GM13976 (cell line): ENCODE measurements at places on chromosomes 7 and 10.
A peak's percentile ranks its signal among the peaks of the same experiment; 100 is the strongest.

DNA sequence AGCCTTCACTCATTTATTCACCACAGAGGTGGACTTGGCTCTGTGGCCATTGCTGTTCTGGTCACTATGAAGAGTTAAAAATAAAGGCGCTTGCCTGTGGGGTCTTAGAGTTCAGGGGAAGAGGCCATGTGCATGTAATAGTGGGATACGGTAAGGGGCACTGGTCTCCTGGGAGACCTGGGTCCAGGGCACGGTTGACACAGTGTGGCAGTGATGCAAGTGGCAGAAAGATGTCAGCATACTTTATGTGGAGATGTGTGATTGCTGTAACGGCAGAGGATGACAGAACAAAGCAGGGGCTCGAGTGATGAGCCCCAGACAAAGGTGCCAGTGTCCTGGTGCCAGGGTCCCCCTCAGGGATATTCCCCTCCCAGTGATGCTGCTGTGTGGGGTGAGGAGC is 8.6 kb downstream of the ZSCAN25 start:
- DNase-seq: no peak

DNA sequence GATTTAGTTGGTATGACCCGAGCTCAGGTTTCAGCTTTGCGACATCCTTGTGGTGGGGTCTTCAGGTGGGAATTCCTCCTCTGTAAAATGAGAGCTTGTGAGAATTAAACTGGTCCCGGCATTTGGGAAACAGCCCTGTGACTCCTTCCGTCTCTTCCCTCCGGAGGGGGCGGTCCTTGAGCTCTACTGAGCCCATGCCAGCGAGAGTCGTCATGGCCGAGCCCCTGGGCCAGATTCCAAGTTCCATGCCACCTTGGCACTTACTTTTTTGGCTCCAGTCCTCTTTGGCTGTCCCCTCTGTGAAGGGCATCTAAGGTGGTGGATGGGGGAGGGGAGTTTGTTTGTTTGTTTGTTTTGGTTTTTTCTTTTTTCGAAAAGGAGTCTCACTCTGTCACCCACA is 47.6 kb downstream of the GTF2IRD1 start:
- DNase-seq: no peak

DNA sequence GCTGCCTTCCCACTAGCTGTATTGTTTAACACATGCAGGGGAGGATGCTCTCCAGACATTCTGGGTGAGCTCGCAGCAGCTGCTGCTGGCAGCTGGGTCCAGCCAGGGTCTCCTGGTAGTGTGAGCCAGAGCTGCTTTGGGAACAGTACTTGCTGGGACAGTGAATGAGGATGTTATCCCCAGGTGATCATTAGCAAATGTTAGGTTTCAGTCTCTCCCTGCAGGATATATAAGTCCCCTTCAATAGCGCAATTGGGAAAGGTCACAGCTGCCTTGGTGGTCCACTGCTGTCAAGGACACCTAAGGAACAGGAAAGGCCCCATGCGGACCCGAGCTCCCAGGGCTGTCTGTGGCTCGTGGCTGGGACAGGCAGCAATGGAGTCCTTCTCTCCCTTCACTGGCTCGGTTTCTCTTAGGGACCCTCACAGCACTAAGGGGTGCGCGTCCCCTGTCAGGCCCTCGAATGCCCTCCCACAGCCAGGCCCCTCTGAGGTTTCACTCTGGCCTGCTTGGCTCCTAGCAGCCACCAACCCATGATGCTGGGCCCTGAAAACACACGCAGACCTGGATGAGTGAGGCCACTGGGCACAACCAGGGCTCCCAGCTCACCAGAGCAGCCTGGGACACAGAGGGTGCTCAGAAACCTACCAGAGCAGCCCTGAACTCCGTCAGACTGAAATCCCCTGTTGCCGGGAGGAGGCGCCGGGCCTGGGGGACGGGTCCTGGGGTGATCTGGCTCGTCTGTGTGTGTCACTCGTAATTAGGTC is 173.0 kb upstream of the LANCL2 start:
- no peak for DNase-seq

DNA sequence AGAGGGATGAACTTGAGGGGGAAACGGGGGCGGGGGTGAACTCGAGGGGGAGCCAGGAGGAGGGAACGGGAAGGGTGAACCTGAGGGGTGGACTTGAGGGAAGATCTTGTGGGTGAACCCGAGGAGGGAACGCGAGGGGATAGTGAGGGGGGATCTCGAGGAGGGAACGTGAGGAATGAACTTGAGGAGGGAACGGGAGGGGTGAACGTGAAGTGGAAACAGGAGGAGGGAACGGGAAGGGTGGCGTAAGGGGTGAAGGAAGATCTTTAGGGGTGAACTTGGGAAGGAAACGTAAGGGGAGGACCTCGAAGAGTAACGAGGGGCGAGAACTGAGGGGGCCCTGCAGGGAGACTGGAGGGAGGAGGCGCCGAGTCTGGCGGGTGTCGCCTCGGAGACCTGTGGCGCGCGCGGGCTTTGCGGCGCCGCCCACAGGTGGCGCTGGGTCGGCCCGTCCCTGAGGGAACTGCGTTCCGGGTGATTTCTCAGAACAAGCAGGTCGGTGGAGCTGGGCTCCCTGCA is 651 bp downstream of the MYO3A start:
- DNase-seq: peak; percentile 43

GRCh38 chr7:28459306-28459705 is 47.0 kb downstream of the CREB5 start:
- DNase-seq: no peak

DNA sequence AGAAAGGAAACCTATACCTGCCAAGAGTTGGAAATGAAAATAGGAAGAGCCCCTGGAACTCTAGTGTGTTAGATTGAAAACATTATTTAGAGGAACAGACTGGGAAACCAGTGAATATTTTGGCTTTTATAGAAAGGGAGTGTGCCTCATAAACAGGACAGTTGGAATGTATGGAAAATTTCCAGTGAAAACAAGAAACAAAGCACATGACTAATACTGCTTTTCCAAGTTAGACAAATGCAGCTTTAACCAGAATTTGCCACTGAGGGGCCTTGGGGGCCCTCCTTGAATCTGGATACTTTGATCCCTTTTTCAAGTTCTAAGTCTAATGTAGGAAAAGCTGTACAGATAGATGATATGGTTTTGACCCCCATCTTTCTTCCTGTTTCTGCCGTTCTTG is 21.2 kb downstream of the ITGB8 start:
- DNase-seq: no peak

DNA sequence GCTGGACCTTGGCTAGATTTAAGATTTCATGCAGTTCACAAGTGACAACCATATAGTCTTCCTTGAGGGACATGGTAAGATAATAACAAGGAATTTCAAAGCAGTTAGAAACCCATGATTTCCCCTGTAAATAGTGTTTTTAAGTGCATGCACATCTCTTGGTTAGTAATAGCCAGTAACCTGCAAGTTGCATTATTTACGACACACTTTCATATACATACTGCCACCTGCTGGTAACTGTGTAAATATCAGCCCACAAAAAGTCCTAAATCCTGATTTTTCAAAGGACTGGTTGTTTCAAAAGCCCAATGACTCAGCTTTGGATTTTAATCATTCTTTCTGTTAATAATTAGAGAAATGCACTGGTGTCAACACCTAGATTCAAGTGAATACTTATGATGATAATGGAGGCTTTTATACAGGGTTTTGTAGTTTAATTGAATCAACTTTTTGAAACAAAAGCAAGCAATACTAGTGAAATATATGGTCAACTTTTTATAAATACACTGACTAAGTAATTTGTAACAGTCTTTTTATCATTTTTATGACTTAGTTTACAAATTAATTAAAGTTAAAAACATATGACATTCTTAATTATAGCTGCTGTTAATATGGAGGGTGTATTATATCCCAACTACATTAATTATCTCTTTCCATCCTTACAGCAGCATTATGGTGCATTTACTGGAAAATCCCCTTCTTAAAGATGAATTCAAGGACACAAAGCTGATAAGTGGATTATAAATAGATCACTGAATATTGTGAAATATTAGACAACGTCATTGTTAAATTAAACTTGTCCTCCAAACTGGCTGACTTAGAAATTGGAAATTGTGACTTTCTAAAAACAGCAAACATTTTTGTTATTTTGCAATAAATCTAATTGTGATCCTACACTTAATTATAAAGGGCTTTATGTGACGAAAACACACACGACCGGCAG is 367.7 kb upstream of the SEMA3D start:
- no peak for DNase-seq

DNA sequence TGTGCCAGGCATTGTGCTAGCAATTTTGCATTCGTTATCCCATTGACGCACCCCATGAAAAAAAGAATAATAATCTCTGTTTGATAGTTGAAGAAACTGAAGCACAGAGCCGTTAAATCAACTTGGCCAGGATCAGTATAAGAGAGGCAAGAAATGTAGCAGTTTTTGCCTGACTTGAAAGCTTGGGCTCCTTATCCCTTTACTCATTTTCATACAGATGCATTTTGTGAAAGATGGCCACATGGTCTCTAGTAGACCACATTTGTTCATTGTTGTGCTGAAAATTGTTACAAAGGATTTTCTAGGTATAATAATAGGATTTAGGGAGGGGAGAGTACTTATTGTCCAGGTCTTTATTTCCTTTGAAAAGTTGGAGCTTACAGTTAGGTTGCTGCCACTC is 14.7 kb downstream of the AUTS2 start:
- DNase-seq: no peak

GRCh38 chr7:72710983-72711382 is 117.0 kb downstream of the TYW1B start:
- no peak for DNase-seq

DNA sequence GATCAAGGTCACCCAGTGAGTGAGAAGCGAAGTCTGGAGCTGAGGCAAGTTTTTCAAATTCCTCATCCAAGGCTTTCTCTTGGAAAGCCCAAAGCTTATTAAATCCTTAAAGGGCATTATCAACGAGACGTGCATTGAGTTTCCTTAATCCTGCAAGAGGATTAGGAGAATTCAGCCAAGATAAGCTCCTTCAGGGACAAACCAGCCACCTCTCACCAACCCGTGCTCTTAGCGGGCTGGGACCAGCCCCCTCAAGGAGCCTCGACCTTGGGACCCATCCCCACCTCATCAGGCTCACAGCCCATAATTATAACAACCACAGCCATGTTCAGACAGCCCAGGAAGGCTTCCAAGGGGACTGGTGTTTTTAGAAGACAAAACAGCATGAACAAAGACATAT is 12.0 kb upstream of the SLC29A4 start:
- no peak for DNase-seq

GRCh38 chr7:26912338-26912737 is 47.9 kb upstream of the SKAP2 start:
- DNase-seq: no peak

DNA sequence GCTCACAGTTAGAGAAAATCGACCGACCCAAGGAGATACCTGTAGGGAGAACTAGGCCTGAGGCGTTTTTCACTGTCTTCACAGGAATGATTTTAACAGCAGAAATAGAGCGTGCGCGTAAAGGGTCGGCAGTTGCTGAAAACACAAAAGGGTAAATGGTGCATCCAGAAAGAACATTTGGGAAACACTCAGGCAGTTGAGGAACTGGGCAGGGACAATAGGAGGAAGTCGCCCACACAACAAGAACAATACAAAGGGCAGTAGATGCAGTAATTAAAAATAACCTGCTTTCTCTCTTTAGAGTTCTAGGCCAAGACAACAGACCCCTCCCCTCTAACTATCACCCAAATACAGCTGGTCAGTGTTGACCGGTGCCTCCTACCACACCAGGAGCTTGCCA is 126.6 kb downstream of the SORBS1 start:
- DNase-seq: no peak

- no peak for DNase-seq
Observed at GRCh38 chr10:84306751-84307384, 21.5 kb upstream of the CCSER2 start.

GRCh38 chr10:125264091-125264490 is 103.7 kb upstream of the CTBP2 start:
- DNase-seq: no peak

DNA sequence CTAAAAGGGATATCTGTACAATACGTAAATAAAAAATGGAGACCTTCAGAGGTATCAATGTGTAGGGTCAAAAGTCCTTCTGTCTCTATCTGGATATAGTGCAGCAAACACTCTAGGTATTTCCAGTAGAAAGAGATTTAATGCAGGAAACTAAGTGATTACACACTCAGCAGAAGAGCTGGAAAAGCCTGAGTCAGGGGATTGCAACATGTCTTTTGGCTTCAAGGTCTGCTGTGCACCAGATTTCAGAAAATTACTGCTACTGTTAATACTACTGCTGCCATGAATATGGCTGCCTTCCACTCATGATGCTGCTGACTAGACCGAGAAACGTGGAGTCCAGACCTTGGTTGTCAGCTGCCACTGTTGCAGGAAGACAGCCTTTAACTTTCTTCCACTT is 94.9 kb upstream of the DLX6 start:
- no peak for DNase-seq

GRCh38 chr10:97197030-97197500 is 11.3 kb upstream of the SLIT1 start:
- no peak for DNase-seq

- no peak for DNase-seq
Observed at GRCh38 chr7:473870-474604, 45.6 kb downstream of the PDGFA start.

DNA sequence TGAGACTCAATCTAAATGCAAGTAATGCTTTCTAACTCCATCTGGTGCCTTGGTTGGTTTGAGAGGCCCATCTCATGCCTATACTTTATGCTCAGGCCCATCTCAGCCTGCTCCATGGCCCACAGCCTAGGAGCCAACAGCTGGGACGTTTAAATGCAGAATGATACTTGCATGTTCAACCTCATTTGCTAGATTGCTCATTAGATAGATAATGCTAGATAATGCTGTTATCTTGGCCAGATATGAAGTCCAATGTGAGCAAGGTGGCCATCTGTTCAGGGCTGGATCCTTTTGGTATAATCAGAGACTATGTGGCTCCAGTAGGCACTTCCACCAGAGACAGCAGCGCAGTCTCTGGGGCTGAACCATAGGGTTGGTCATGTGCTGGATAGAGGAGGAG is 321.6 kb upstream of the PHYHIPL start:
- DNase-seq: no peak

DNA sequence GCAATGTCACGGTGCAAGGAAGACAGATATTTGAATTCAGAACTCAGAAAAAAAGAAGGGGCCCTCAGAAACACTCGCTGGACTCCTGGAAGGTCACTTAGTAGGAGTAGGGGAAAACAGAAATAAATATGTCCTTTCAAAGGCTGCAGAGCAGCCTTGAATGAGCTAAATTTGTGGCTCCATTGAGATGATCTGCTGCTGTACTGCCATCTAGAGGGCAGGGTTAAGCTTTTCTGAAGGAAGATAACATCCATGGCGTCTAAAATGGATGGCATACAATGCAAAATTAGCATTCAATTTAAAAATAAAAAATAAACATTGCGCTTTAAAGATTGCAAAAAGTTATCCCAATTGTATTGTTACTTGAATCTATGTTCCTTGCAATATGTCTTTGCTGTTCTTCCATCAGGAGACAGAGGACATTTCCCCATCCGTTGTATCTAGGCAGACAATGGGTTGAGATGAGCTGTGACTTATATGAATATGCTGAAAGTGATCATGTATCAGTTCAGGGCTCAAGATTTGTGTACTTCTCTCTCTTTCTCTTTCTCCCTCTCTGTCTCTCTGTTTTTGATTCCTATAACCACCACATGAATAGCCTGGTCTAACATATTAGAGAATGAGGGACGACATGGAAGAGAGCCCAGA is 642.2 kb downstream of the SH2D4B start:
- peak; percentile 33 for DNase-seq

GRCh38 chr10:87804939-87805569 is 13.0 kb downstream of the ATAD1 start:
- no peak for DNase-seq
